ENCODE measurements at places on chromosomes 2 and 18. TPM values are rescaled to one million over a fixed set of nuclear protein-coding genes. Genes with fewer than 3 reads are reported as not detected.

Gene MMADHC
- 99.5 TPM for total RNA-seq

Gene MAPK4
- total RNA-seq: 23.8 TPM

Gene SPEG
- 24.7 TPM for total RNA-seq

Gene PDE1A
- total RNA-seq: 51.0 TPM

Gene RNF144A
- total RNA-seq: 62.0 TPM

Gene IL1B
- total RNA-seq: 2.2 TPM

Gene HNMT
- 54.1 TPM for total RNA-seq

Gene GKN1
- total RNA-seq: not detected

Gene TBC1D8
- total RNA-seq: 12.5 TPM

Gene C18orf54
- 13.5 TPM for total RNA-seq

Gene ANKRD30B
- 2.2 TPM for total RNA-seq

Gene IL1RL1
- not detected for total RNA-seq

Gene TFCP2L1
- total RNA-seq: under 0.01 TPM

Gene ONECUT2
- 2.5 TPM for total RNA-seq

Gene PROM2
- 9.4 TPM for total RNA-seq

Gene SH3YL1
- total RNA-seq: 166 TPM

Gene GPN1
- 31.6 TPM for total RNA-seq

Gene MRPL33
- 54.5 TPM for total RNA-seq

Gene MARCO
- total RNA-seq: not detected

Gene TUBA3E
- not detected for total RNA-seq

Gene TMEM178A
- 32.2 TPM for total RNA-seq

Gene HIBCH
- 41.9 TPM for total RNA-seq

Gene DCDC2C
- total RNA-seq: 1.6 TPM

Gene UGT1A4
- total RNA-seq: not detected

Gene DSG3
- total RNA-seq: not detected

Gene ABCG5
- not detected for total RNA-seq

Gene PSMD1
- 135 TPM for total RNA-seq

Gene CCDC148
- 15.7 TPM for total RNA-seq

Gene ITGB6
- not detected for total RNA-seq

Gene IL36RN
- not detected for total RNA-seq

Gene SPAST
- total RNA-seq: 204 TPM

Gene CPO
- total RNA-seq: not detected

Gene INHA
- not detected for total RNA-seq

Gene PAIP2B
- 14.1 TPM for total RNA-seq

Gene WNT6
- not detected for total RNA-seq

Gene IL1RL2
- 0.63 TPM for total RNA-seq

Gene CD8B2
- total RNA-seq: not detected

Gene CYS1
- not detected for total RNA-seq

Gene OXER1
- 0.31 TPM for total RNA-seq

Gene MSH2
- total RNA-seq: 77.9 TPM

Gene FZD7
- 7.2 TPM for total RNA-seq

Gene NT5DC4
- not detected for total RNA-seq

Gene LIMS3
- 2.5 TPM for total RNA-seq

Gene ZNF532
- total RNA-seq: 312 TPM

Gene MEX3C
- 102 TPM for total RNA-seq

Gene C2orf80
- 21.0 TPM for total RNA-seq

Gene TTL
- total RNA-seq: 102 TPM

Gene PTRHD1
- total RNA-seq: 27.5 TPM

Gene NCKAP5
- 19.7 TPM for total RNA-seq

Gene MBOAT2
- 241 TPM for total RNA-seq

Gene KHK
- total RNA-seq: 6.9 TPM

Gene NRP2
- total RNA-seq: 37.9 TPM

Gene RFTN2
- 26.0 TPM for total RNA-seq

Data from parietal lobe (tissue), 2 donors.